NCI-H1048 (cell line): ENCODE measurements at places on chromosomes 4 and X.
A peak's percentile ranks its signal among the peaks of the same experiment; 100 is the strongest.

GRCh38 chrX:14913241-14913640 is 40.0 kb downstream of the MOSPD2 start:
- DNase-seq = no peak

- DNase-seq = no peak
These were observed 168.7 kb upstream of the GALNTL6 start for GRCh38 chr4:171644430-171645057.

DNA sequence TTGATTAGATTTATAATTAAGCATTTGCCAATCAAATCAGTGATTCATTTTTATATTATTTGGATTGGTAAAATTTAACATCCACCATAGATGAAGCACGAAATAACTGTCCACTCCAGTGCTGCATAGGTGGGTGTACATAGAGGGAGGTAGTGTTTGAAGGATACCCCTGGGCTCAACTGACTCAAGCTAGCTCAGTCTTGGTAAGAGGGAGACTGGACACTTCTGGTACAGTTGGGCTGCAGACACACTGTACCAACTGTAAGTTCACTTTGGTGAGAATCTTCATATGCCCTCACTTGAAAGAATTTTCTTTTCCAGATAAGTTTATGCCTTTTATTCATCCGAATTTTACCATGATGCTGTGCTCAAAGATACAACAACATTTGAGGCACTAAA is 48.6 kb upstream of the UGT2B15 start:
- no peak for DNase-seq

DNA sequence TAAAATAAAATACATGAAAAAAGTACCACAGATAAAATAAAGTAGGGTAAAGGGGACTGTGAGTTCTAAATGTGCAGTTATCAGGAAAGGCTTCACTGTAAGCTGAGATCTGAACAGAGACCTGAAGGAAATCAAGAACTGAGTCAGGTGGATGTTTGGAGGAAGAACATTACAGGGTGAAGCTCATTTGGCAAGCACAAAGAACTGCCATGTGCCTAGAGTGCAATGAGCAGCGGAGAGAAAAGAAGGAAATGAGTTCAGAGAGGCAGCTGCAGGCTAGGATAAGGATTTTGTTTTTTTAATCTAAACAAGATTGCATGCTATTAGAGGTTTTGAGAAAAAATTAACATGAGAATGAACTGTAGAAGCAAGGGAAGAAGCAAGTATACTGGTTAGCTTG is 373.1 kb downstream of the STPG2 start:
- DNase-seq = no peak

GRCh38 chr4:47391256-47391655 is 72.2 kb downstream of the COMMD8 start:
- DNase-seq = no peak

DNA sequence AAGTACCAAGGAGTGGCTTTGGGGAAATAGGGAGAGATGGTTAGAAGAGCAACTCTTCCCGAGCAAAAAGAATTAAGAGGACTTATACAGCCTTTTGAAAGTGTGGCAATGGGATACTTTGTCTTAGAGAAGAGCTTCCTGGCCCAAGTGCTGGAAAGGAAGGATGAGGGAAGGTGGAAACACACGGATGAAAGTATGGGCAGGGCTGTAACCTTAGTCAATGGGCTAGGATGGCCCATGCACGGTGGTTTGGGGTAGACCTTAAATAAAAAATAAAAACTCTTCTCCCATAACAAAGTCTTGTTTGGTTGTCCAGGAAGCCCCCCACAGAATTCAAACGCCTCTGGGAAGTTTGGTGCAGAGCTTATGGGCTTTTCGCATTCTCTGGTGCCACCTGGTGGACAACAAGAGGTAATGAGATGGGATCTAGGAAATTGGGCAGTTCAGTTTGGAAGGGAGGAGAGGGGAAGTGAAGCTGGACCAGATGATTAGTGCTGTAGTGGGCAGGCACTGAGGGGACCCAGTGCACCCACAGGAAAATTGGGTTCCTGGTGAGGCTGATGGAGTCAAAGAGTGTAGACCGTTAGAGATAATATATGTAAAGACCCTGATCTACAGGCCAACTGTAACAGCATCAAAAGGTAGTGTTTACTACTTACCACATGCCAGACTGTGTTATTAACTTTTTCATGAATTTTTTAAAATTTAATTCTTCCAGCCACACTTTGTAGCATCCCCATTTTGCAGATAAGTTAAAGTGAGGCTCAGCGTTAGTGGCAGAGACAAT is 13.8 kb upstream of the ENOX2 start:
- DNase-seq = peak; percentile 20

GRCh38 chrX:121802881-121803412 is 755.5 kb downstream of the GLUD2 start:
- no peak for DNase-seq

DNA sequence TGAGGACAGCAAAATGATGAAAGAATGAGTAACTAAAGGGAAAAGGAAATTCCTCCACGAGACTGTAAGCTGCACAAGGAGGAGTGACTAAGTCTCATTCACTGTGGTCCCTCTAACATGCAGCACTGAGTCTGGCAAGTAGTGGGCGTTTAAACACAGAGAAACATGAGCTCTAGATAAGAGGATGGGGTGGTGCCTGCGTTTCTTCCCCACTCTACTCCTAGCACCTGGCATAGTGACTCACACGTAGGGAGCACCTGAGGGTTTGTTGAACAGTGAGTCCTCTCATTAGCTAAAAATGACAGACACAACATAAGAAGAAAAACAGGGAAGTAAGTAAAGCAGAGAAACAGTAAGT is 105.8 kb upstream of the CBR4 start:
- peak; percentile 36 for DNase-seq

GRCh38 chr4:139903845-139904244 is 238.2 kb downstream of the MGST2 start:
- no peak for DNase-seq

- DNase-seq = no peak
These were observed 100.5 kb downstream of the CLNK start for GRCh38 chr4:10584042-10584441.

- DNase-seq = no peak
These were observed 324.0 kb downstream of the STPG2 start for GRCh38 chr4:97819294-97819693.

DNA sequence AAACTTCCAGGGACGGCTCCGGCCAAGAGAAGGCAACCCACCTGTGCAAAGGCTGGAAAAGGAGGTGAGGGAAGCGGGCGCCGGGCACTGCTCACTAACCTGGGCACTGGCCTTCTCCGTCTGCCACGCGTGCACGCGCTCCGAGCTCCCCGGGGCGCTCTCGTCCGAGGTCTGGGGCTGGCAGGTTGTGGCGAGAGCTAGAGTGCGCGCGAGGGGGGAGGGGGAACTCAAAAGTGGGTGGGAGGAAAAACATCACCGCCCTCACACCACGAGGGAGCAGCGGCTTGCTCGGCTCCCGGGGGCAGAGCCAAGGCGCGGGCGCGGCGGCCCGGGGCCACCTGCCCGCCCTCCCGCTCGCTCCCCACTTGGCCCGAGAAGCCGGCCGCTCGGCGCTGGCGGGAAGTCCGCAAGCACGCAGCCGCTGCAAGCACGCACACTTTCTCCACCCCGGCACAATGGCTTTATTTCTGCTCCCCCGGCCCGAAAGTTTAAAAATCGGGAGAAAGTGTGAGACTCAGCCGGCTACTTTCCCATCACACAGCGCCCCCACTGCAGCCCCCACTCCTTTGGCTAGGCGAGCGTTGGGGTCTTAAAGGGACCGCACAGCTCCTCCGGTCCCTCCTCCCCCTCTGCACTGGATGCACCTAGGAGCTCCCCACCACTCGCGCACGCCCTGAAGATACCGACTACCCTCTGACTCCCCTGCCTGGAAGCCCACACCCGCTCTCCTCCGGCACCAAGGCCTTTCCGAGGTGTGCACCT is at the start of gene CHRDL1:
Gene CHRDL1, minus strand, starts transcription at position 173 of the 762 bp plus-strand sequence. CDS start 3,636 bp downstream, outside the sequence.
- no peak for DNase-seq

- DNase-seq = no peak
These were observed 73.1 kb upstream of the SORBS2 start for GRCh38 chr4:185885075-185885474.

- no peak for DNase-seq
These were observed 578.2 kb downstream of the KLHL13 start for GRCh38 chrX:117538178-117539089.

DNA sequence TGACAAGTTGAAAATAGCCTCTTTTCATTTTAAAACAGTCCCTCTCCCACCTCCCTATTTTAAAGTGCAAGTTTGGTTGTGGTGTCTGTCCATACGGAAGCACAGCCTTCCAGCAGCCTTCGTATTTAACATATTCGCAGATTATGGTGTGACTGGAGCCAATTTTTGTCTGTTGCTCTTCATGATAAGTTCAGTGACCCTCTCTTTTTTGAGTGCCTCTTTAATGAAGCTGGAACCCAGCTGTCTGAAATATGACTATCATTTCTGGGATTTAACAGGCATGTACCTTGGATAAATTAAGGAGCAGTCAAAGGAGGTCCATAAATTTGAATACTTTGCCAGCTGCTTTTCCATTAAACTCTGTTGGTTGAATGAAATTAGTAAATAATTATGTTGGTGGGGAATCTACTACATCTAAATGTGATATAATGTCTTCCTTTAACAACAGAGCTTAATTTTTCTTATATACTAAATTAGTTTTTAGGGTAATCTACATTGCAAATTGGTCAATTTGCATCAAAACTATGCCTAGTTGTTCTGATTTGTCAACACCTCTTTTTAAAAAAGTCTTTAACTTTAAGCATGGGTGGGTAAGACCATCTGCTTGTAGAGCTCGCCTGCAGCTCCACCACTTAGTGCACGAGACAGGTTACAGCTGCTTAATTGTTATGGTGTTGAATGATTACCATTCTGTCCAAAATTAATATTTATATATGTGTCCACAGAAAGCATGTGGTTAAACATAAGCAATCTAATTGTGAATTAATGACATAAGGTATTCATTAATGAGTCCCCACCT is 216.6 kb downstream of the DCTD start:
- DNase-seq = no peak

GRCh38 chrX:55908661-55909212 is 191.2 kb downstream of the RRAGB start:
- no peak for DNase-seq
